CD4-positive, alpha-beta T cell treated with Interleukin-2 at 100 ng/mL for 4 hours (primary cell): ENCODE measurements at places on chromosomes 4 and X.

DNA sequence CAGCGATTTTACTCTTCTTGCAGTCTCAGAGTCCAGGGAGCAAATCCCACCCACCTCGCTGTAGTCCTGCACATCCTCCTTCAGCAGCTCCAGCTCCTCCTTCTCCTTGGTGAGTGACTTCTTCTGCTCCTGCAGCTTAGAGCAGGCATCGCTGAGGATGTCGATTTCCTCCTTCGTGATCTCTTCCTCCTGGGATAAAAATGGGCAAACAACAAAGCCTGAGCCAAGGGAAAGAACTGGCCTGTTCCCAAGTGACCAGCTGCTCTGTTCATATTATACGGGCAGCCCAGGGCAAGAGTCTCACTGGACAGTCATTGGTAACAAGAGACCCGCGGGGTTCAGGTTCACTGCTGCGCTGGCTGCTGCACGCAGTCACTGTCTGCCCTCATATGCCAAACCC lies 26.2 kb downstream of the FGFR3 start:
- no peak for DNase-seq

DNA sequence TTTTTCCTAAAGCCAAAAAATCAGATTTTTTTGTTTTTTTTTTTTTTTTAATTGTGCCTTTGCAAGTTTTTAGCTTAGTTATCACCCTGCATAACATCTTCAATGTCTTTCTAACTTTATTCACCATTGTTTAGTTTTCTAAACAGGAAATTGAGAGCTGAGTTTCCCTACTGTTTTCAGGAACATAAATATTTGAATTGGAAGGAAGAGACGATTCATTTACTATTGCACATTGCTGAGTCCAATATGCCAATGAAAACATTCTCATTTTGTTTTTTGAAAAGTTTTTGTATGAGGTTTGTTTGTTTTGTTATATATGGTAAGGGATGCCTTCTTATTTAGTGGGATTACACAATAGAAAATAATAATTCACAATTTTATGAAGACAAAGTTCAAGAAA lies 148.4 kb downstream of the ANKRD50 start:
- no peak for DNase-seq

- no peak for DNase-seq
Measured at GRCh38 chr4:164251257-164251656, 502.7 kb upstream of the SMIM31 start.

DNA sequence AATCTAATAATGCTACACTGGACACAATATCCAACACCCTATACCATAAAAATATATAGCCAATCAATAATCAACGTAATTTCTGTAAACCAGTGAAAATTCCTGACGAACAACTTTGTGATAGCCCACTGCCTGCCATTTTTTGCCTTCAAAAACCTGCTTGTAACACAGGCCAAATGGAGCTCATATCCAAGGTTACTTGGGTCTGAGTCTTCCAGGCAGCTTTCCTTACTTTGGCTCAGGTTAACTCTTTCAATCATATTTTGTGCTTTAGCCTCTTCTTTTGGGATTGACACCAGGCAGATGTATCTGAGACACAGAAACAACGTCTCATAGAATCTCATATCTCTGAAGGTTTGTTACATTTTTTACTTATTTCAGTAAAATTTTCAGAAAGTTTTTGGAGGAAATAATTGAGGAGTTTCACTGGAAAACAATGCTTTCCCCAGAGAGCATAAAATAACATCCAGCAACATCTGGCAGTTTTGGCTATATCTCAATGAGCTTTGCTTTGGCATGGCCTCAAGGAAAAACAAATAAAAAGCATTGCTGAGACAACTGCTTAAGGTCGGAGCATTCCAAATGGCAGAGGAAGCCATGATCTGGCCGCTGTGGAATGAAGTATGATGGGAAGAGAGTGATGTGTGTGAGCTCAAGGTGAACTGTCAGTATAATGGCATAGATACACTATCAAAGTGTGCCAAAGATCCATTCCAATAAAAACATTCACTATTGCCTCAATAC lies 162.9 kb upstream of the SPIN4 start:
- DNase-seq = no peak
